GM03348 (cell line): ENCODE measurements at places on chromosomes 12 and 14.

DNA sequence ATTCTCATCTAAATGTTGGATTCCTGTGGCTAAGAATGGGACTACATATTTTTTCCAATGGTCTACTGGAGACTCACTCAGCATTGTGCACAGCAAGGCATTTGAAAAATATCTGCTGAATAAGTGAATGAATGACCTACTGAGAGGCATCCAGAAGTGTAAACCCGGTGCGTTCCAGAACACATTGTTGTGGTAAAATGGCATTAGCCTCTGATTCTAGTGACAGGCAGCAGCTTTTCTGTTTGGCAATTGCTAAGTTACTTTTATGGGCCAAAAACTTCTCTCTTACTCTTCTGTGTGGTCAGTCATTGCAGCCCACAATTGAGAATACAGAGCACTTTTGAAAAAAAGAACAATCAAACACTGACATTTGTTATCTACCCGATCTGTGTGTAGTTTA is 36.5 kb downstream of the WIF1 start:
- no peak for DNase-seq

DNA sequence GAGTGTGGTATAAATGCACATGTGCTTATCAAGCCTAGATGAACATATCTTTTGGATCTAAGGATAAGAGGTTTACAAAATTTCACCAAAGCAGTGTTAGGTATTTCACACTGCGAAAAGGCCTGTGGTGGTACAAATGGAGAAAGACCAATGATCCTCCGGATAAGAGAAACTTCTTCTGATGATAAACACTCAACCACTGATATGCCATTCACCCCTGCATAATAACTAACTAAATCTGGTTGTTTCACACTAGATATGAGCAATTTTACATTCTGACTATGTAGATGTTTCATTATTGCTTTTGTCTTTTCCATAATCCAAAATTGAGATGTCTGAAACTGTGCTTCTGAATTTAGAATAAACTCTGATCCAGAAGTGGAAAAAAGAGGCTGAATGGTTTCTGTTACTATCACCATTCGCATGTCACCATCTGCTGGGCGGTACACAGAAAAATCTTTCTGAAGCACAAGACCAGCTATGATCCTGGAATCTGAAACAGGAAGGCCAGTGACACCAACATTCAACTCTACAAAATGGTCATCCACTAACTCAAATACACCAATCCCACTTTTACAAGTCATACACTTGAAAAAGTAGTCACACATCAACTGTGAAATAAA is 1.3 kb downstream of the BBS10 start:
- DNase-seq, result peak; percentile 44

DNA sequence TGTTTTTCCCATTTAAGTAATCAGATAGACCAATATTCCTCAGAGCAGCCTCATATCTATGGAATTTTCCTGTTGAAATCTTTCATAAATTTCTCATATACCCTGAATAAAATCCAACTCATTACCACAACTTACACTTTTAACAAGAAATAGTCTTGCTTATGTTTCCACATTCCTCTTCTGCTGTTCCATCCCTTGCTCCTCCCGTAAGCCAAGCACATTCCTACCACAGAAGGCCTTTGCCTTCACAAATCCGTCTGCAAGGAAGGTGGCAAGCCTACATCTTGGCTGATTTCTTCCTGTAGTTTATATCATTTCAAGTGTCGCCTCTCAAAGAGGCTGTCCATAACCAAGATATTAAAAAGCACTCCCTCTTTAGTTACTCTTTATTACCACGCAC is 127.7 kb downstream of the C12orf50 start:
- DNase-seq, result no peak

GRCh38 chr12:14239935-14240872 is 125.3 kb upstream of the ATF7IP start:
- DNase-seq, result peak; percentile 39

GRCh38 chr12:6182279-6182898 is 17.8 kb upstream of the CD9 start:
- peak; percentile 74 for DNase-seq

- DNase-seq, result no peak
Measured at GRCh38 chr12:98868076-98868475, 223.0 kb downstream of the APAF1 start.

- no peak for DNase-seq
Measured at GRCh38 chr14:95123891-95124579, 33.3 kb downstream of the DICER1 start.

DNA sequence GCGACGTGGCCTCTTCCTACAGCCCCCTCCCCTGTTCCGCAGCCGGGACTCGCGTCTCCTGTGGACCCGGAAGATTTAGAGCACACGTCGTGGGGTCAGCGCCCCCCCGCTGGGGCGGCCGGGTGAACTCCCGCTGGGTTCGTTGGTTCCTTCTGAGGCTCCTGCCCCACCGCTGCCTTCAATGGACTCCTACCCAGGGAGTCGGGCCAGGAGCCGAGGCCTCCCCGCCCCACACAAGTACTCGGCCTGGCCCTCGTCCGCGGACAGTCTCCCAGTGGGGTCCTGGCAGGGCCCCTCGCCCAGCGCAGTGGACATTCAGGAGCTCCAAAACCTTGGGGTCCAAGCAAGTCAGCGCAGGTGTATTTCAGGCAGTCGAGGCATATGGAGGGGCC is 1.2 kb downstream of the MMP17 start:
- DNase-seq, result peak; percentile 59

- DNase-seq, result no peak
Measured at GRCh38 chr12:47717046-47717442, 8.2 kb downstream of the ENDOU start.

GRCh38 chr12:121009741-121010140 is 6.5 kb downstream of the C12orf43 start:
- DNase-seq, result no peak
